WTC11 (cell line): ENCODE measurements at places on chromosomes 7 and 10.

DNA sequence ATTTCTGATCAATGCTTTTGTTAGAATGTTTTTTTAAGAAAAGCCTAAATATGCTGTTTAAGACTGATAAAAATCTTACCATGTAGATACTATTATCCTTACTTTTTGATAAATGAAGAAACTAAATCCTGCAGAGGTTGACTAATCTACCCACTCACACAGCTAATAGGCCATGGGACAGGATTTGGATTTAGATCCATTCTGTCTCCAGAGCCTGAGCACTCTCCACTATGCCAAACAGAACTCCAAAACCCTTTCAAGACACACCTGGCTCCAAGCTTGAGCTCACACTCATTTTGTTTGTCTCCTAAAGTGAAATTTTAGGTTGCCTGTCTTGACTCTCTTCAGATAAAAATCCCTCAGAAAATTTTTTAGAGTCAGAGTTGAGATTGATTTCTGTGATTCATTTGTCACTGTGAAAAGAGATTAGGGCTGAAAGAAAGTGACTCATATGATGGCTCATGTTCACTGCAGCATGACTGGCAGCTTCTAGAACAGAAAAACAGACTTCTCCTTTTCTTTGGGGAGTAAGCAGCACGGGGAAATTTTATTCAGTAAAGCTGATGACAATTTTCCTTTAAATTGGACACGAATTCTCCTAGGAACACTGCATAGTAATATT, 132.3 kb upstream of the POT1 start:
- DNase-seq: no peak

DNA sequence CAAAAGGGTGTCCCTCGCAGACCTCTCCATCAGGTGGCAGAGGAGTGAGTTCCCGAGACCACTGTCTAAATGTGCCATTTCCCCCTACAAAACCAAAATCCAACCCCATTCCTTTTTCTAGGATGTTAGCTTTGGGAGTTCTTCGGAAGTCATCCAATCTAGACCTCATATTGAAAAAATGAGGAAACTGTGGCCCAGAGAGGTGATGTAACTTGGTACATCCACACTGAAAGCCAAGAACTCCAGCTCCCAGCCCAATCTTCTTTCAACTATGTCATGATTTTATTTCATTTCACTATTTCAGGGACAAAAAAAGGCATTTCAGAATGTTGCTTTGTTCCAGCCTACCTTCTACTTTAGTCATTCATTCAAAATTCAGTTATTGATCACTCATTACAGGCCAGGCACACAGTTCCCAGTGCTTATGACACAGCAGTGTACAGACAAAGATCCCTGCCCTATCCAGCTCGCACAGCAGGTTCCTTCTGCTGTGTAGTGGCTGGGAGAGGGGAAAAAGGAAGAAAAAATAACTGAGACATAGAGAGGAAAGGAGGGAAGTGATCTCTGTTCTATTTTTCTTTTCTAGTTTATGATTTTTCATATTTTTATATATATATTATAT, 35.8 kb downstream of the SCRN1 start:
- DNase-seq: no peak

GRCh38 chr10:45809837-45810236, 37.5 kb downstream of the AGAP4 start:
- DNase-seq: peak; percentile 15

GRCh38 chr7:112892263-112892662, 102.1 kb upstream of the TMEM168 start:
- no peak for DNase-seq

- DNase-seq: no peak
Measured at GRCh38 chr10:71093531-71093930, 118.8 kb upstream of the UNC5B start.

- DNase-seq: no peak
Measured at GRCh38 chr7:1889556-1890181, 219.6 kb downstream of the ELFN1 start.

DNA sequence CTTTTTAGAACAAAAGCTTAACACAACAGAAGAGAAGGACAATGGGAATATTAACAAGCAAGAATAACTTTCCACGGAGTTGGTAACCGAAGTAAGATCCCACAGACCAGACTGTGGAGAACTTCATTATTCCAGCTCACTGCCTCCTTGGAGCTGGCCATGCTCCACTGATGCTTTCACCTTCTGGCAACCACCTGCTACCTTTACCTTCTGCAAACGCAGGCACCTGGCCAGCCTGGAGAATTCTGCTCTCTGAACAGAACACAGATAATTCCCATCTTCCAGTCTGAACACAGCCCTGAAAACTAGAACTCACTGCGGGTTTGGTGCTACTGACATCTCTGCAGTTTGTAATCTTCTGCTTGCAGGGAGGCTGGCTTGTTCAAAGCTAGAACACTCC, 66.5 kb downstream of the JAZF1 start:
- no peak for DNase-seq

DNA sequence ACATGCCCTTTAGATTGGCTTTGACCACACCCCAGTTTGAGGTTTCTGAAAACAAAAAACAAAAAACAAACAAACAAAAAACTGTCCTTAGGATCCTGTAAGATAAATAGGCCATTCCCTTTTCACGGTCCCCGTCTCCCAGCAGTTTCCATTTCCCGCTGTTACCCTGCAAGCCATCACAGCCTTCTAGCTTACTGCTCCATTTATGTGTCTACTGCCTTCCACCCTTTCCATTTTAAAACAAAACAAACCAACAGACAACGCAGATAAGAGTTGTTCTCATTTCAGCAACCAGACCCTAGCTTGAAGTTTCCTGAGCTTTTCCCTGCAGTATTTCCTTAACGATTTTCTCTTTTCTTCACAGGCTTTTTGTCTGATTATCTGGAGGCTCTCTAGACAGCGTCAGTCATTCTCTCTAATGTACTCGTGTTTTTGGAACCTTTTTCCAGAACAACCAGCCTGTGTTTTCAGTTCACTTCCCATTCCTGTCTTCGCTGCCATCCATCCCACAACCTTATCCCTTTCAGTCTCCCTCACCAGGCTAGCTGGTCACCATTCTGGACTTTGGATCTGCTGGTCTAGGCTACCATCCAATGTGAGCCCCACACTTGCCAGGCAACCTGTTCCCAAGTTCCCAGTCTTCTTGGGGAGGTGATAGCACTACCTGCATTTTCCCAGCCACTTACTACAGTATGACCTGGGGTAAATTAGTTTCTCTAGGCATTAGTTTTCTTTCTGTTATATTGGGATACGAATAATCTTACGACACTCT, 317.3 kb upstream of the FZD1 start:
- DNase-seq: no peak

GRCh38 chr7:34900891-34901513, 136.3 kb downstream of the DPY19L1 start:
- peak; percentile 27 for DNase-seq

GRCh38 chr10:10589540-10590303, 427.9 kb upstream of the CELF2 start:
- DNase-seq: no peak
